Fibroblast of the aortic adventitia (primary cell): ENCODE measurements at places on chromosomes 5 and 9. TPM values are rescaled to one million over a fixed set of nuclear protein-coding genes. Genes with fewer than 3 reads are reported as not detected.

The FCN2 gene
- not detected in 2 replicates for total RNA-seq

The ANKRD20A1 gene
- total RNA-seq, result 0.27 TPM in 1 of 2 replicates, not detected in the other

The LCN9 gene
- total RNA-seq, result not detected in 2 replicates

The HSDL2 gene
- total RNA-seq, result 49.7 and 54.9 TPM in 2 replicates

The ARHGEF37 gene
- total RNA-seq, result 2.6 and 2.7 TPM in 2 replicates

The KIF12 gene
- total RNA-seq, result not detected in 2 replicates

The ZDHHC11B gene
- under 0.01 and 0.74 TPM in 2 replicates for total RNA-seq

The CA9 gene
- 0.45 and 1.5 TPM in 2 replicates for total RNA-seq

The SPINK13 gene
- total RNA-seq, result not detected in 2 replicates

The SLCO6A1 gene
- total RNA-seq, result not detected in 2 replicates

The ASS1 gene
- total RNA-seq, result 73.1 and 123 TPM in 2 replicates

The KCNN2 gene
- not detected in 2 replicates for total RNA-seq

The ZBTB5 gene
- total RNA-seq, result 9.3 and 9.4 TPM in 2 replicates

The GARIN3 gene
- not detected in 2 replicates for total RNA-seq

The SPATA31C1 gene
- not detected in 2 replicates for total RNA-seq

The CAMK2A gene
- total RNA-seq, result 0.09 TPM in 1 of 2 replicates, not detected in the other

The ATOX1 gene
- total RNA-seq, result 28.6 and 66.6 TPM in 2 replicates

The OR13C5 gene
- total RNA-seq, result not detected in 2 replicates

The PCDHB13 gene
- 0.27 and 0.65 TPM in 2 replicates for total RNA-seq

The DAB2IP gene
- 11.4 and 17.4 TPM in 2 replicates for total RNA-seq

The PCDHGA3 gene
- total RNA-seq, result 1.1 and 4.4 TPM in 2 replicates

The SFXN1 gene
- total RNA-seq, result 15.9 and 74.7 TPM in 2 replicates

The ORM2 gene
- not detected in 2 replicates for total RNA-seq

The DIPK1B gene
- 0.45 and 0.98 TPM in 2 replicates for total RNA-seq

The CCDC187 gene
- total RNA-seq, result under 0.01 TPM in 1 of 2 replicates, not detected in the other

The TMEM8B gene
- total RNA-seq, result 1.9 and 2.8 TPM in 2 replicates

The SLC25A2 gene
- total RNA-seq, result 0.72 TPM in 1 of 2 replicates, not detected in the other

The DOLK gene
- 17.6 and 27.4 TPM in 2 replicates for total RNA-seq

The MAMDC4 gene
- total RNA-seq, result 0.81 TPM in 1 of 2 replicates, not detected in the other
